ENCODE measurements at places on chromosomes 4 and X.

DNA sequence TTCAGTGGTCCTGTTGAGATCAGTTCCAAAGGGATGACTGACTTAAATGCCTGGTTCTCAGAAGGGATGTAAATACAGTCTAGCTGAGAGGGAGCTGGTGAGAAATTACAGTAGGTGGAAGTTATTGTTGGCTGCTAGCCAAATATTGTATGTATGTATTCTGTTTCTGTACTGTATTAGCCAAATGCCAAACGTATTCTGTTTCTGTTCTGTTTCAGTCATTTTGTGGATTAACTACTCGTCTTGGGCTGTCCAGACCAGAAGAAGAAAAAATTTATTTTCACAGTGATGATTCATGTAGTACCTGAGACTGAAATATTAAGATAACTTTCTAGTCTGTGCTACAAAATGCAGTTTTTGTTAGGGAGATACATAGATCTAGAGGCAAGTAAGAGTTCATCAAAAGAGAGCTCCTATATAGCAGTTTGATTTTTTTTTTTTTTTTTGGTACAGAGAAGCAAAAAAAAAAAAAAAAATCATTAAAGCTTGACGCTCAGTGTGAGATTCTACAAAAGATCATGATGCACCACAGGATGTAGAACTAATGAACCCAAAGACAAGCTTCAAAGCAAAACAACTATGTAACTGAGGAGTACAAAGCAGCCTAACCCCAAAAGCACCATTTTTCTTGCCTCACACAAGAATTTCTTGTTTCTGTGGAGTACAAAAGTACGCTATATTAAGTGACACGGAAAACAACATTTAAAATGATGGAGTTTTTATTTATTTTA lies 54.8 kb downstream of the CASP6 start:
- DNase-seq = no peak

DNA sequence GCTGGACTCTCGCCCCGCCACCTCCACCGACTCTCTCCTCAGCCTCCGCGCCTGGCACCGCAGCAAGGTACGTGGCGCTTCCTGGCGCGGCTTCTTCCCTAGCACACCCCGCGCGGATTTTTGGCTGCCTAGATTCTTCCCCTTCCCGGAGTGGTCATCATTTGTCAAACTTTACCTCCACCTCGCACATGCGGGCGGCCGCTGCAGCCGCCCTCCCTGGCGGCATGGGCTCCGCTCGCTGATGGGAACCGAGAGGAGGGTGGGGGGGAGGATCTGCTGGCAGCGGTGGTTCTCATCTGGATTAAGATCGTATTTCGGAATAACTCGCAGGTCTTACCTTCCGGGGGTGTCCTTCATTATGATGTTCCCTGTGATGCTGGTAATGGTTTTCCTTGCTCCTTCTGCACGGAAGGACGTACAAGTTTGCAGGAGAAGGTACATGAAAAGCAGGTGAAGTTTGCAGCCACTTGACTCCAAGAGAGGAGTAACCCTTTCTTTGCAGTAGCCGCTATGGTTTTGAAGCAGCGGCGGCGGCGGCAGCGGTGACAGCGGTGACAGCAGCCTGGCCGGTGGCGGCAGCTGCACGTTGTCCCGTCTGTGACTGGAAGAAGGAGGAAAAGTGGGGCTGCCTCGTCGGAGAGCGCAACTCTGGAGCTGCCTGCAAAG lies 2183.9 kb upstream of the TENM3 start:
- peak; percentile 26 for DNase-seq

DNA sequence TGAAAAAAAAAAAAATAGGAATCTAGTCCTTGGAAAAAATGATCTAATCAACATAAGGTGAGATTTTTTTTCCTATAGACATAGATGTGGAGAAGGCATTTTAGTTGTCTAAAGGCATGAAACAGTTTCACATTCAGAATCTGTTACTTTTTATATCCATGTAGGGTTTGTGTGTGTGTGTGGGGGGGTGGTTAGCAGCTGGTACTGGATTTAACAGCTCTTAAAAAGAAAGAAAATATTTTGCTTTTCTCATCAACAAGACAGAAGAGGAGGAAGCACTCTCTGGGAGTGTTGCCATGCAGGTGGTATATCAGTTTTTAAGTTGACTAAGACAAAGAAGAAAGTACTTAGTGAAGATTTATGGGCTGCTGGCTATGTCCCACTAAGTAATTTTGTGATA lies 122.3 kb downstream of the VCX3B start:
- no peak for DNase-seq

DNA sequence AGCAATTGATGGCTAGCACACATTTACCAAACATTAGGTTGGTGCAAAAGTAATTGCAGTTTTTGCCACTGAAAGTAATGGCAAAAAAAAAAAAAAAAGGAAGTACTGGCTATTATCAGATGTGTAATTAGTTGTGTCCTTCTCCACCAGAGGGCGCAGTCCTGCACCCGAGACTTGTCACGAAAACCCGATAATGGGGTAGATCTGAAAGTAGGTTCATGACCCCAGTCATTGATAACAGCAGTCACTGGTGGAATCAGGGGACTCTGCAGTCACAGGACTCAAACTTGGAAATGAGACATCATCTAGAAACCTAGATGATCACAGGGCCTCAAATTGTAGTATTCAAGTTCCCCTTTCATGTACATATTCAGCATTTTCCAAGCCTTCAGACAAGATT lies 13.1 kb upstream of the ACOT9 start:
- peak; percentile 45 for DNase-seq

GRCh38 chr4:71380788-71381187 lies 42.0 kb downstream of the SLC4A4 start:
- peak; percentile 18 for DNase-seq

DNA sequence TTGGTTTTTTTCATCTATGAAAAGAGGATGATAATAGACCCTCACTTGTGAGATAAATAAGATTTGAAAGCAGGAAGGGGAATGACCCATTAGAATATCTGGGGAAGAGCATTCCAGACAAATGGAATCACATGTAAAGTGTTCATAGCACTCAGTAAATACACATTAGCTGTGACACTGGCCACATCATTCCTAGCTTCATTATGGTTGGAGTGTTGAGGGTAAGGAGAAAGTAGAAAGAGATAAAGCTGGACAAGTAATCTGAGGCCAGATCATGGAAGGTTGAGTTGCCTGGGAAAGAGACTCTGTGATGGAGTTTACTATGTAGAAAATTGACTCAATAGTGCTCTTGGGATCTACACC lies 6.9 kb upstream of the PGRMC1 start:
- no peak for DNase-seq
